ENCODE measurements at places on chromosomes 3 and 15.

GRCh38 chr15:55518641-55519040 is 10.6 kb upstream of the DNAAF4 start:
- no peak for DNase-seq

- DNase-seq, result no peak
Measured at GRCh38 chr3:146187334-146187950, 26.5 kb upstream of the PLOD2 start.

GRCh38 chr3:66504850-66505641 is 4.2 kb upstream of the LRIG1 start:
- no peak for DNase-seq

GRCh38 chr3:59820352-59820934 is 770.6 kb upstream of the CFAP20DC start:
- DNase-seq, result no peak

- no peak for DNase-seq
Measured at GRCh38 chr3:117303443-117303842, 593.9 kb downstream of the TUSC7 start.

DNA sequence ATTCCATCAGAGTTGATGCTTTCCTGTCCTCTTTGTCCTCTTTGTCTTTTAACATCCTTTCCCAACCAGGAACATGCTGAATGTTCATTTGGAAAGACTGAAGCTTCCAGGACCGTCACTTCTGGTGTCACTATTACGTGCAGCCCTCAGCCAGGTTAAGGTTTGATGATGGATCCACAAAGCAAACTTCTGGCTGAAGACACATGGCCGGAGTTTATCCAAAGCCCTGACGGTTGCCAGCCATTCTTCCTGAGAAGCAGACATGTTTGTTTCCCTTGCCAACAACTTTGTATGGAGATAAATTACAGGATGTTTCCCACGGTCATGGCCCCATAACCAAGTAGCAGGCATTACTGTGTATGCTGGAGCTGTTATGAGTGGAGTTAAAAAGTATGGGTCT is 236.9 kb downstream of the THSD4 start:
- no peak for DNase-seq

DNA sequence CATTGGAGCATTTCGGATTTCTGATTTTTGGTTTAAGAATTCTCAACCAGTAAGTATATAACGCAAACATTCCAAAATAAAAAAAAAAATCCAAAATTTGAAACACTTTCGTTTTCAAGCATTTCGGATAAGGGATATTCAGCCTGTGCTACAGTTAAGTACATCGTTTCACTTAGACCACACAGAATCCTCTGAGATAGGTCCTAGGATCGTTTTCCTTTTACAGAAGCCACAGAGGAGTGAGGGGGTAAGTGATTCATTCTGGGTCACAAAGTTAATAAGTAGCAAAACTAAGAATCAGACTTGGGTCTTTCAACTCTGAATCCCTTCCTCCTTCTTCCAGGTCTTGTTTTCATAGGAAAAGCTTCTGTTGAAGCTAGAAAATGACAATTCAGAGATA is 249.3 kb downstream of the BBX start:
- no peak for DNase-seq

DNA sequence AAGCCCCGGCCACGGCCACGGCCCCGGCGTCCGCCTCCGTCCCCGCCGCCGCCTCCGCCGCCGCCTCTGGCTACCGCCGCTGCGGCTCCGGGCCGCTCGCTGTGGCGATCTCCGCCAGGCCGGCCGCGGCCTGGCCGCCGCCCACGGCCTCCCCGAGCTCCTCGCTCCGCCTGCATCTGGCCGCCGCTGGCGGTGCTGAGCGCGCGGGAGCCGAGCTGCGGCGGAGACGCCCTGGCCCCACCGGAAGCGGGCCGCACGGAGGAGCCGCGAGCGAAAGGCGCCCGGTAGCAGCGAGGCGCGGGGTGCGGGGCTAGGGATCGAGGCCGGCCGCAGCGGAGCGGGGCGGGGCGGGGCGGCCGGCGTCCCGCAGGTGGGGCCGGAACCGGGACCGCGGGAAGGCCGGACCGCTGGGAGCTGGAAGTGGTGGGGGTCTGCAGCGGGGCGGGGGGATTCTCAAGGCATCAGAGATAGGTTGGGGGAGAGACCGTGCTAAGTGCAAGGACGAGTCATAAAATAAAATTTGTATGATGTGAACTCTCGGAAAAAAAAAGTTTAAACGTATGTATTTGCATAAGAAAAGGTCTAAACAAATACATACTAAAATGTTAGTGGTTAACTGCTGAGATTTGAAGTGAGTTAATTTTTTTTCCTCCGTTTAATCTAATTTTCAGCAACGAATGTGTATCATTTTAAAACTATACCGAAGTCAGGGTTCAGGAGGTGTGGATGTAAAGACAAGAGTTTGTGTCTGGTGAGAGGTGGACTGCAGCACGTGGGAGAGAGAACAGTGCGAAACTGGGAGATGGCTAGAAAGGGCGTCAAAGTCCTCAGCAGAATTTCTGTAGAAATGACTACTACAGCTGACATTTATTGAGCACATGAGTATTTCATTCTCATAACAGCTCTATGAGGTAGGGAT is at the start of gene AVEN:
Gene AVEN, minus strand, starts transcription at position 334 of the 919 bp plus-strand sequence. Its CDS starts 158 bp downstream, at position 176.
- peak; percentile 21 for DNase-seq
